ENCODE measurements at places on chromosomes 2 and 18.

GRCh38 chr2:121284463-121285449 lies at the start of gene TFCP2L1:
Gene TFCP2L1, minus strand, starts transcription at chr2:121285202. Its CDS starts 93 bp downstream, at chr2:121285109.
- DNase-seq: peak; percentile 21

DNA sequence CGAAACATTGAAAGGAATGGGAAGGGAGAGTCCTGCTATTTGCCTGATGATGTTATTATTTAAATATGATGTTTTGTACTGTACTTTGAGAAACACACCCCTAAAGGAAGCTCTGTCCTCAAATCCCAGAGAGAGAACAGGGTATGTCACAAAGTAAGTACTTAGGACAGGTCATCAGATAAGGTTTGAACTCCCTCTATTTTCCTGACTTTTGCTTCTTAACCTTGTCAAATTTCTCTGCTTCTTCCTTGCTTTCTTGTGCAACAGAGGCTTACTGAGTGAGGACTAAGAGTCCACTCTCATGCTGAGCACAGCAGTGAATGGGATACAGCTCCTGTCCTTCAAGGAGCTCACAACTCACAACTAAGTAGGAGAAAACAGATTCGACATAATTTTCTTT lies 3.7 kb downstream of the DGUOK start:
- no peak for DNase-seq

- no peak for DNase-seq
These were observed 300.5 kb downstream of the INSIG2 start for GRCh38 chr2:118388771-118389170.

GRCh38 chr18:9025091-9025838 lies 77.2 kb upstream of the NDUFV2 start:
- no peak for DNase-seq

- no peak for DNase-seq
These were observed 205.0 kb downstream of the RAD51AP2 start for GRCh38 chr2:17313261-17313660.

DNA sequence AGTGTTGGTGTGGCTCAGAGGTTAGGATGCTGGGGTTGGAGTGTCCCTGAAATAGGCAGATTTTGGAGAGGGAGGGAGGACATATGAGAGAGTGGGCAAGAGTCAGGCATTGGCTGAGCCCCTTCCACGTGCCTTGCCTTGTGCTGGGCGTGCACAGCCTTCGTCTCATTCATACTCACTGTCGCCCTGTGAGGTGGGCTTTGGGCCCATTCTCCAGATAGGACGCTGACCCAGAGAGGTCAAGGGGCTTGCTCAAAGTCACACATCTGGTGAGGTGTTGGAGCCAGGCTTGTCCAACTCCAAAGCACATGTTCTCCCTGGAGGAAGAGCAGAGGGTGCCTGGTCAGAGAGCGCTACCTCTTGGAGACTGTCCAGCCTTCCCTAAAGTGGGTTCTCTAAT lies 166.8 kb downstream of the DYSF start:
- DNase-seq: no peak

GRCh38 chr2:171574149-171574795 lies 52.0 kb downstream of the CYBRD1 start:
- DNase-seq: peak; percentile 52

DNA sequence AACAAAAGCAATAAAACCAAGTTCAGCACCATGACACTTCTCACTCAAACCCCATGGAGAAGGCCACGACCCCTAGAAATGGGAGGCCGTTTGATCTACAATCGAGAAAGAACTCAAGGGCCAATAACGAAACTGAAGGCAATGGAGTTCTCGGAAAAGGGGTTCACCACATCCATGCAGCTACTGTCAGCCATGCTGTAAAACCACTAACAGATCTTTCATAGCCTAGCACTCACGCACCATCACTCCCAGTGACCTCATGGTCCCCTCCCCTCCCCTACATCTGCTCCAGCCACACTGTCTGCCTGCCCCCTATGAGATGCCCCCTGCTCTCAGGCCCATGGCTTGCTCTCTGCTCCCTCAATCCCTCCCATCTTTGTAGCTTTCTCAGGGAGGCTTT lies 135.3 kb downstream of the TMEM163 start:
- no peak for DNase-seq

GRCh38 chr2:43047187-43047780 lies 179.1 kb downstream of the ZFP36L2 start:
- DNase-seq: no peak

GRCh38 chr2:120898961-120899750 lies 163.5 kb downstream of the GLI2 start:
- DNase-seq: no peak

DNA sequence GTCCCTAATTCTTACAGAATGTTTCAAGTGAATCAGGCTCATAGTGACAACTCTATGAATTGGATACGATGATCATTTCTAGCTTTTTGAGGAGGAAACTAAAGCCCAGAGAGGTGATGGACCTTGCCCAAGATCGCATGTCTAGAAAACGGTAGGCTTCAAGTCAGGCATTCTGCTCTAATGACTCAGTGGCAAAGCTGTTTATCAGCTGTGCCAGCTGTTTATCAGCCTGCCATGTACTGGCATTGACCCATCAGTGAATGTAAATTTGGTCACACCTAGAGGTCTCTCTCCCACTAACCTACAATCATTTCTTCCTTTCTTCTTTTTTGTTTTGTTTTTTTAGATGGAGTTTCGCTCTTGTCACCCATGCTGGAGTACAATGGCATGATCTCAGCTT lies 6.1 kb upstream of the DAW1 start:
- no peak for DNase-seq

GRCh38 chr2:55891671-55892094 lies 31.9 kb downstream of the EFEMP1 start:
- no peak for DNase-seq

- no peak for DNase-seq
These were observed 18.6 kb upstream of the COL6A3 start for GRCh38 chr2:237432484-237433092.

DNA sequence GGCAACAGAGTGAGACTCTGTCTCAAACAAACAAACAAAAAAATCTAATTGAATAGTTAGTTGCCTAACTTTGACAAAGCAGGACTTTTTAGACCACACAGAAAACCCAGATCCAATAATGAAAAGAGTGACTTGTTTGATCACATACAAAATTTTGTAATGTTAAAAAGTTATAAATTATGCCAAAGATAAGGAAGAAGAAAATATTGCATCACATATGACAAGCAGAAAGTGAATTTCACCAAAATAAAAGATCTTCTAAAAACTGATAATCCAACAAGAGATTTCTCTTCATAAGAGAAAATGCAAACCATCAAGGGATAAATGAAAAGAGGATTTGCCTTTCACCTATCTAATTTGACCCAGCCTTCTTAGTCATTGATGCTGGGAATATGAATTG lies 2.8 kb upstream of the RMP24 start:
- DNase-seq: no peak

DNA sequence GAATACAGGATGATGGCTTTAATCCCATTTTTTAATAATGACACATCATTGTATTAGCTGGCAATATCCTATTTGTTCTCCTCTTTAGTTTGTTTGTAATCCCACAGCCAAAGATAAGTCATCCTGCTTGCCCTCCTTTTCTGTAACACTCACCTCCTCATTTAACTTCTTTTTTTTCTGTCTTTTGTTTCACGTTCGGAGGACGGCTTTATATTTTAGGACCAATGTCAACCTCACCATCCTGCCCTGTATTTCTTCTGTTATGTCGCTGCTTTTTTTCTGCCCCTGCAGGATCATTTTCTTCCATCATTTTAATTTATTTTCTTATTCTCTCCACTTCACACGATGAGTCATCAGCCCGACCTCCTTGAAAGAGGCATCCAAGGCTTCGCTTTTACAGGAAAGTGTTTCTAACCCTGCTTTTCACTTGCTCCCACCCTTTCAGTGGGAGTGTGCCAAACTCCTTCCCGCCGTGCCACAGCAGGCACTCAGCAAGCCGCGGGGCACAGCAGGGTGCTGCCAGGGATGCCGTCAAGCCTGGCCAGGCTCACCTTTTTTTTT lies 11.4 kb downstream of the RAB31 start:
- DNase-seq: no peak

DNA sequence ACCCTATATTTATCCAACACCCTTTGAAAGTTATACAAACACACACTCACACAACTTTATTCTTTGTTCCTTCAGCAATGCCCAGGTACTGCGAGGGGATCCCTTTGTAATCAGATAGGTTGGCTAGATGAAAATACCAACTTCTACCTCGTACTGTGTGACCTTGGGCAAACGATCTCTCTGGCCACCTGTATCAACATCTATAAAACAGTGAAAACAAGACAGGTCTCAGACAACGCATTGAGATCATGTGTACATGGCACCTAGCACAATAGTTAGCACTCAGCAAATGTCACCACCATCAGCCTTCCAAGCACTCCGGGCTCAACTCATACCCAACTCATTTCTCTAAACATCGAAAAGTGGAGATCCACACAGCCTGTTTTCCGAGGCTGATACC lies 118.4 kb upstream of the PPP1CB start:
- no peak for DNase-seq

DNA sequence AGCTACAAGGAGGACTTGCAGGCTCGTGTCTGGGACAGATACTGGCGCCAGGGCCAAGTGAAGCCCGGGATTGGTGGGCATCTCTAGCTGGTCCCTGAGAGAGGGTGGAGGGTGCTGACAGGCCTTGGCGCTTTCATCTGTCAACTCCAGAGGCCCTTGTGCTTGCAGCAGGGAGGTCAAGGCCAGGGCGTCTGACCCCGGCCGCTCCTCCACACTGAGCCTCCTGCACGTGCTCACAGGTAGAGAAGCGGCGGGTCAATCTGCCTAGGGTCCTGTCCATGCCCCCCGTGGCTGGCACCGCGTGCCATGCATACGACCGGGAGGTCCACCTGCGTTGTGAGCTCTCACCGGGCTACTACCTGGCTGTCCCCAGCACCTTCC lies 9.5 kb downstream of the CAPN10 start:
- DNase-seq: no peak

GRCh38 chr2:118881490-118882129 lies 34.2 kb upstream of the EN1 start:
- peak; percentile 70 for DNase-seq

- no peak for DNase-seq
These were observed 3.3 kb downstream of the AFG3L2 start for GRCh38 chr18:12373771-12374116.

- DNase-seq: no peak
These were observed 182.0 kb upstream of the SP5 start for GRCh38 chr2:170533156-170533555.

DNA sequence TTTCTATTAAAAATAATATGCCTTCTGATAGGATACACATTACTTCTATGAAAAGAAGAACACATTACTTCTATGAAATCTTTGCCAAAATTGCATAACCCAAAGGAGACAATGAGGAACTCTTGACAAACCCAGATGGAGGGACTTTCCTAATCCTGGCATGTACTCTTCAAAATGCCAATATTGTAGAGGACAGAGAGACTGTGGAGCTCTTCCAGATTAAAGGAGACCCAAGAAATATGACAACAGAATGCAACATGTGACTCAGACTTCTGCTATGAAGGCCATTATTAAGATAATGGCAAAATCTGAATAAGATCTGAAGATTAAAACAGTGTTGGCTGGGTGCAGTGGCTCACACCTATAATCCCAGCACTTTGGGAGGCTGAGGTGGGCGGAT lies 22.2 kb downstream of the SOWAHC start:
- no peak for DNase-seq

DNA sequence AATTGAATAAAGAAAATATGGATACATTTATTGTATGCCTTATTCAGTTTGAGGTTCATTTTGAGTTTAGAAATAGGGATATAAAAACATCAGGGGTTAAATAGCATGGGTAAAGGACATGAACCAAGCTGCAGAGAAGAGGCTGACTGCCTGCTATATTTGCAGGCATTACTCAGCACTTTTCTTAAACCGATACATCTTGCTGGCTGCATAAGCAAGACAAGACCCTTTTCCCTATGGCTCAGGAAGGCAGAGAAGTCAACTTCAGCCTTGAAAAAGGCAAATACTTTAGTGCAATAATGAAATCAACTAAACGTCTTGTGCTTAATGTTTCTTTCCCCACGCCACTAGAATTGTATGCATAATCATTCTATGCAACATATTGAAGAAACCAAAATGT lies 36.4 kb downstream of the SCN1A start:
- DNase-seq: peak; percentile 35

- no peak for DNase-seq
These were observed 4.1 kb upstream of the KLHL30 start for GRCh38 chr2:238134393-238134785.

DNA sequence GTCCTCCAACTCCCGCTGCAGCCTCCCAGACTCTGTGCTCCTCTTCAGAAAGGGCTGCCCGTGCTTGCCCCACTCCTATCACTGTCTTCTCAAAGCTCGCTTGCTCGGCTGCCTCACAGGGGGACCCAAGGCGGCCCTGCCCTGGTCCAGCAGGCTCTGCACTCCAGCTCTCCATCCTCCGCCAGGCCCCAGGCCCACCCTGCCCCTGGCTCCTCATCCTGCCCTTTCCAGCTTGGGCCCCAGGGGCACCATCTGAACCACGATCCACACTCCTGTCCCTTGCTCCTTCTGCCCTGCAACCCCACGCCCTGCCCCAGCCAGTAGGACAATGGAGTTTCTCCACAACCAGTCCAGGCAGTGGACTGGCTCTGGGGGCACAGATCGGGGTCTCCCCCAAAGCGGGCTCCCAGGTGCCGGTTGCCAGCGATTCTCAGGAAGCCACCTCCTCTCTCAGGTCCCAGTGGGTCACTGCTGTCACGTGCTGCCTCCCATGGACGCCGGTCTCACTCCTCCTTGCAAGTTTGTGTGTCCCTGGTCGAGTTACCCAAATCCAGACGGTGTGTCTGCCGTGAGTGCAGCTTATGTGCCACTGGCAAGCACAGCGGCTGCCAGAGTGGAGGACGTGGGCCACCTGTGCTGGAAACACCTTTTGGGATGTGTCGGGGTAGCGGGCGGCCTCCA lies 238.5 kb downstream of the HDAC4 start:
- no peak for DNase-seq

- no peak for DNase-seq
These were observed 501.5 kb downstream of the ERBB4 start for GRCh38 chr2:212037062-212037461.

DNA sequence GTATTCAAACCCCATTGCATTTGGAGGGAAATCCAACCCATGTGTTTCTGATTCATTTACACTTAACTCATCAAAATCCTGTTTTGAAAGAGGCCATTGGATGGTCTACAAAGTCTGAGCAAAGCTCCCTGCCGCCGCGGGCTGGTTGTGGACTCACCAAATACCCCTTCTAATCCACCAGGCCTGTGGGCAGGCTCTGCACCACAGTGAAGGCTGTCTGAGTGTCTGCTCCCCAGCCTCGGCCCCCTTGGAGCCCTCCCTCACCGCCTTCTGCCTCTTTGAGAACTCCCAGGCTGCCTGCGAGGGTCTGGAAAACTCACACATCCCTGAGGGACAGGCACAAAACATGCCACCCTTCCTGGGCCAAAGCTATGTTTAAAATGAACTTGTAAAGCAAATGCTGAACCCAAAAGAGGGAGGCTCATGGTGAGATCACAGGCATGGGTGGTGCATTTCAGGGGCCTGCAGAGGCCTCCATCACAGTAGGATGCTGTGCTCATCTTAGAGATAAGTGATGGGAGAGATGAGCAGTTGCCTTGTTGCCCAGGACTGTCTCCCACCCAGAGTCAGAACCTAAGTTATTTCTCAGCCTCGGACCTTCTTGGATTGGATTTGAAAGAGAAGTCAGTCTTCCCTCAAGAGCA lies 225.0 kb downstream of the CYP26B1 start:
- DNase-seq: no peak

Data from hematopoietic multipotent progenitor cell (in vitro differentiated cells).